ENCODE measurements at places on chromosomes 1 and 21.
A peak's percentile ranks its signal among the peaks of the same experiment; 100 is the strongest.

DNA sequence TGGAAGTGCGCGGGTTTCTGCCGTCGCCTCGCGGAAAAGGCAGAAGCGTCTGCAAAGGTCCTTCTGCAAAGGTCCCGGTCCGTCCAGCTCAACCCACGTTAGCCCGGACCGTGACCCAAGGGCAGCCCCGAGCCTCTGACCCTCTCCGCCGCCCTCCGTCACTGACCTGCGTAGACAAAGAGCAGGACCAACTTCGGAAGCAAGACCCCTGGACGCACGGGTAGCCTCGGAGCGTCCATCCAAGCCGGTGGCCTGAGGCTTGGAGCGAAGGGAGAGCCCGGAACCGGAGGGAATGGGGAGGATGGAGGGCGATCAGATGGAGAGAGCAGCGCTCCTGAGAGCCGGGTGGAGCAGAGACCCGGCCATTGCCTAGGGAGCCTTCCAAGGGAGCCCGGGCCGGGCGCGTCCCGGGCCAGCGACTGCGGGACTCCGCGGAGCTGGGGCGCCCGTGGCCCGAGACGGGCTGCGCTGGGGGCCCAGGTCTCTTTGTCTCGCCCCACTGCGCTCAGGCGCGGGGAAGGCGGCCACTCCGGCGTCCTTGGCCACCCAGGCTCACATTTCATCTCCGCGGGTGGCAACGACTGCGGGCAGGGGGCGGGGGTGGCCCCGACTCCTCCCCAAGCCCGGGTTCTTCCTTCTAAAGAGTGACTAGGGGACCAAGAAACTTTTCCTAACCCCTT is at the start of gene CYYR1:
Gene CYYR1 (minus strand): TSS at position 585 of the 680 bp plus-strand sequence. CDS start 346 bp downstream, at position 239.
- H3K36me3 ChIP-seq: no peaks in the 10 kb centered on the region
- H3K27me3 ChIP-seq: no peaks in the 10 kb centered on the region
- peak; percentile 18 for DNase-seq

- no peaks in the 10 kb centered on the region for H3K27me3 ChIP-seq
- H3K4me1 ChIP-seq: no peaks in the 10 kb centered on the region
- DNase-seq: no peak
- no peak overlapping the region for H3K4me3 ChIP-seq
- no peaks in the 10 kb centered on the region for H3K36me3 ChIP-seq
Measured at GRCh38 chr1:196433000-196433399, 175.2 kb downstream of the KCNT2 start.

- no peak overlapping the region for H3K4me3 ChIP-seq
- no peaks in the 10 kb centered on the region for H3K36me3 ChIP-seq
- DNase-seq: no peak
- no peak overlapping the region for H3K27ac ChIP-seq
Measured at GRCh38 chr1:193542690-193543089, 356.3 kb upstream of the B3GALT2 start.

GRCh38 chr1:165387961-165388360 is 31.4 kb upstream of the LMX1A start:
- peaks cover 74% of the 10 kb centered on the region for H3K27me3 ChIP-seq
- no peak overlapping the region for H3K4me3 ChIP-seq
- no peak overlapping the region for H3K27ac ChIP-seq

DNA sequence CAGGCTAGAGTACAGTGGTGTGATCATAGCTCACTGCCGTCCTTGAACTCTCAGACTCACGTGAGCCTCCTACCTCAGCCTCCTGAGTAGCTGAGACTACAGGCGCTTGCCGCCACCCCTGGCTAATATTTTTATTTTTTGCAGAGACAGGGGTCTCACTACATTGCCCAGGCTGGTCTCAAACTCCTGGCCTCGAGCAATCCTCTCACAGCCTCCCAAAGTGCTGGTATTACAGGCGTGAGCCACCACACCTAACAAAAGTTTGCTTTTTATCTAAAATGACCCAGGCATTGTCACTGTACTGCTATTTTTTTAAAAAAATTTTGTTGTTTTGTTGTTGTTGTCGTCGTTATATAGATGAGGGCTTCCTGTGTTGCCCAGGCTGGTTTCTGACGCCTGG is 46.4 kb downstream of the CAPN2 start:
- H3K4me3 ChIP-seq: no peak overlapping the region
- DNase-seq: no peak
- peaks cover 92% of the 10 kb centered on the region for H3K36me3 ChIP-seq
- H3K4me1 ChIP-seq: peaks cover 4% of the 10 kb centered on the region

GRCh38 chr21:25441835-25442234 is 165.4 kb downstream of the MRPL39 start:
- no peaks in the 10 kb centered on the region for H3K27me3 ChIP-seq
- H3K27ac ChIP-seq: no peak overlapping the region
- DNase-seq: no peak
- H3K36me3 ChIP-seq: no peaks in the 10 kb centered on the region
- H3K4me1 ChIP-seq: no peaks in the 10 kb centered on the region

DNA sequence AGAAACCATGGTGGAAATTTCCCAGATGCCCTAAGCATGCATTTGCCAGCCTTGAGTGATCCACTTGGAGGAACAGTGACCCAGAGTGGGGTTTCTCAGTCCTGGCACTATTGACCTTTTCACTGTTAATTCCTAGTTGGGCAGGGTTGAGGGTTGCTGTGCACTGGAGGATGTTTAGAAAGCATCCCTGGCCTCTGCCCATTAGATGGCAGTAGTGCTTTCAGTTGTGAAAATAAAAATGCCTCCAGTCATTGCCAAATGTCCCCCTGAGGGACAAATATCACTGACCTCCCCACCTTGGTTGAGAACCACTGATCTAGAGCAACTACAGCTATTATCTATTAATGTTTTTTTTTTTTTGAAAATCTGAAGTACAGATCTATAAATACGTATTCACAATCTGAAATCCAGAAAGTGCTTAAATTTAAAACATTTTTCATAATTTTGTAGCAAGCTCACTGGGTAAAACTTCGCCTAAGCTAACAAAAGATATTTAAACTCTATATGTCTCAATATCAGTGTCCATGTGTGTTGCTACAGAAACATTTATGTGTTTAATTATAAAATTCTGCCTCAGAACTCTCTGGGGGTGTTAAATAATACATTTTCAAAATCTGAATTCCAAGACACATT is 27.3 kb downstream of the F3 start:
- H3K27ac ChIP-seq: no peak overlapping the region
- no peaks in the 10 kb centered on the region for H3K36me3 ChIP-seq
- no peak for DNase-seq
- H3K4me3 ChIP-seq: no peak overlapping the region
- no peaks in the 10 kb centered on the region for H3K27me3 ChIP-seq
- H3K4me1 ChIP-seq: no peaks in the 10 kb centered on the region

GRCh38 chr1:187042538-187042937 is 213.8 kb downstream of the PLA2G4A start:
- H3K27me3 ChIP-seq: no peaks in the 10 kb centered on the region
- no peaks in the 10 kb centered on the region for H3K36me3 ChIP-seq
- no peak overlapping the region for H3K27ac ChIP-seq
- no peak for DNase-seq
- no peaks in the 10 kb centered on the region for H3K4me1 ChIP-seq

DNA sequence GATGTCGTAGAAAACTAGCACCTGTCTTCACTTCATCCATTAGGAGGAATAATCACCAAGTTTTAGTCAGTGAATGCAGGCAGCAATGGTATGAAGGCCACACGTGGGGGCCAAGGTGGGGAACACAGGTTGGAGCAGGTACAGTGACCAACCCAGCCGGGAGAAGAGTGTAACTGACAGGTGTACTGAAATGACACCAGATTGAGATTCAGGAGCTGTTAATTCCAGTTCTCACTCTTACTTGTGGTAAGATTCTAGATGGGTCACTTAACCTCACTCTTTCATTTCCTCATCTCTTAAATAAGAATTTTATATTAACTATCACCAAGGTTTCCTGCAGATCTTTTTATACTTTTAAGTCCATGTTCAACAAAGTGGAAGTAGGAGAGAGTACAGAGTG is 206.2 kb upstream of the PTBP2 start:
- H3K4me1 ChIP-seq: peaks cover 6% of the 10 kb centered on the region

GRCh38 chr21:21973806-21974205 is 975.6 kb downstream of the NCAM2 start:
- H3K27ac ChIP-seq: no peak overlapping the region
- DNase-seq: no peak
- no peak overlapping the region for H3K4me3 ChIP-seq
- no peaks in the 10 kb centered on the region for H3K4me1 ChIP-seq
- H3K36me3 ChIP-seq: no peaks in the 10 kb centered on the region
- no peaks in the 10 kb centered on the region for H3K27me3 ChIP-seq

DNA sequence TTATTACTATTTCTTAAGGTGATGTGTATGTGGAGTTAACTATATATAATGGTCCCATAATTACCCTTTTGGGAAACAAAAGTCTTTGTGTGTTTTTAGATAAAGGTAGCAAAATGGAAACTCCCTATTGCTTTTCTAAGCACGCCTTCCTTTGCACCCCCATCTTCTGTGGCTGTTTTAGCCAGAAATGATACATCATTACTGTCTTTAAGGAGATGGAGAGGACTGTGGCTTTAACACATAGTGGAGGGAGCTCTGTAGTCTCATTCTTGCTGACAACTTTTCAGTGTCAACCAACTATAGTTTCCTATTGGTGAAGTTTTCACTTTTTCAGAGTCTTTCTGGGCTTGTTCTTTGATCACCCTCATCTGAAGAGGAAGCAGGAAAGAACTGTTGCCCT is 1.0 kb downstream of the APOBEC4 start:
- H3K36me3 ChIP-seq: no peaks in the 10 kb centered on the region
- no peak overlapping the region for H3K4me3 ChIP-seq
- H3K27ac ChIP-seq: no peak overlapping the region

- no peak for DNase-seq
- H3K27ac ChIP-seq: no peak overlapping the region
- H3K36me3 ChIP-seq: no peaks in the 10 kb centered on the region
- H3K4me3 ChIP-seq: no peak overlapping the region
- no peaks in the 10 kb centered on the region for H3K27me3 ChIP-seq
Measured at GRCh38 chr1:183583466-183583865, 6.8 kb downstream of the NCF2 start.

DNA sequence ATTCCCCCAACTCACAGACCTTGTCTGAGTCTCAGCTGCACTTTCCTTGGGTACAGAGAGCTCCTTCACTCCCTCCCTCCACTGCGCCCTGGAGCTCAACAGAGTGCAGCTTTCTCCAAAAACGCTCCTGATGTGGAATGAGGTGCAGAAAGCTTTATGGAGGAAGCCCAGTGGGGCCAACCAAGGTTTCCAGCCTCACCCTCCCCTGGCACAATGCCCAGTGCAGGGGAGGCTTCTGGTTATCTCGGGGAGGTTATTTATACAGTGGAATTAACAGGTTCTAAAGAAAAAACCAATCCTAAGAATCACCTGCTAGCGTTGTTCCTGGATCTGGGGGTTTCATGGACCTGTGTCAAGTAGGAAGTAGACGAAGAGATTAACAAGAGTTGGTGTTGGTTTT is at the start of gene ITLN1:
Gene ITLN1 (minus strand): TSS at position 139 of the 400 bp plus-strand sequence. CDS start 303 bp downstream, outside the sequence.
- H3K27me3 ChIP-seq: no peaks in the 10 kb centered on the region
- H3K4me3 ChIP-seq: no peak within 1 kb of the TSS
- no peak within 1 kb of the TSS for H3K27ac ChIP-seq
- H3K36me3 ChIP-seq: no peaks in the 10 kb centered on the region

DNA sequence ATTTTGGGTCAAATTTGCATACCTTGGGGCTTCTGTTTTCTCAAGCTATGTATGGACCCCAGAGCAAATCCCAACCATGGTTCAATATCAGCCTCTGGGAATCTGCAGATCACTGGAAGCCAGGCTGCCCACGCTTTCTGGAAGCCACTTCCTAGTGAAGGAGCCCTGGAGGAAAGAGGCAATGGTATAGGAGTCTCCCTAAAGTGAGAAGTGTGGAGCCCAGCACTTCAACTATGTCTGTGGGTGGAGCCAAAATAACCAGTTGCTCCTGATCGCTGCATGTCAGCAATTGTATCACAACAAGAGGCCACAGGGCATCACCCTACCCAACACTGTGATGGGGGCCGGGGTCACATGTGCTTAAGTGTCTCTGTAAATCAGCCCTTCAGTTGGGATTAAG is 26.9 kb downstream of the ETS2 start:
- H3K4me1 ChIP-seq: no peaks in the 10 kb centered on the region
- H3K4me3 ChIP-seq: no peak overlapping the region
- no peaks in the 10 kb centered on the region for H3K36me3 ChIP-seq
- H3K27ac ChIP-seq: no peak overlapping the region

GRCh38 chr21:40015818-40016217 is 148.6 kb downstream of the PCP4 start:
- H3K4me1 ChIP-seq: no peaks in the 10 kb centered on the region
- no peaks in the 10 kb centered on the region for H3K36me3 ChIP-seq
- no peak overlapping the region for H3K4me3 ChIP-seq
- H3K27me3 ChIP-seq: no peaks in the 10 kb centered on the region
- DNase-seq: no peak

- H3K4me1 ChIP-seq: no peaks in the 10 kb centered on the region
- H3K27me3 ChIP-seq: peaks cover 3% of the 10 kb centered on the region
- DNase-seq: no peak
- H3K4me3 ChIP-seq: no peak overlapping the region
- no peak overlapping the region for H3K27ac ChIP-seq
Measured at GRCh38 chr1:226420897-226421296, 13.0 kb upstream of the PARP1 start.

DNA sequence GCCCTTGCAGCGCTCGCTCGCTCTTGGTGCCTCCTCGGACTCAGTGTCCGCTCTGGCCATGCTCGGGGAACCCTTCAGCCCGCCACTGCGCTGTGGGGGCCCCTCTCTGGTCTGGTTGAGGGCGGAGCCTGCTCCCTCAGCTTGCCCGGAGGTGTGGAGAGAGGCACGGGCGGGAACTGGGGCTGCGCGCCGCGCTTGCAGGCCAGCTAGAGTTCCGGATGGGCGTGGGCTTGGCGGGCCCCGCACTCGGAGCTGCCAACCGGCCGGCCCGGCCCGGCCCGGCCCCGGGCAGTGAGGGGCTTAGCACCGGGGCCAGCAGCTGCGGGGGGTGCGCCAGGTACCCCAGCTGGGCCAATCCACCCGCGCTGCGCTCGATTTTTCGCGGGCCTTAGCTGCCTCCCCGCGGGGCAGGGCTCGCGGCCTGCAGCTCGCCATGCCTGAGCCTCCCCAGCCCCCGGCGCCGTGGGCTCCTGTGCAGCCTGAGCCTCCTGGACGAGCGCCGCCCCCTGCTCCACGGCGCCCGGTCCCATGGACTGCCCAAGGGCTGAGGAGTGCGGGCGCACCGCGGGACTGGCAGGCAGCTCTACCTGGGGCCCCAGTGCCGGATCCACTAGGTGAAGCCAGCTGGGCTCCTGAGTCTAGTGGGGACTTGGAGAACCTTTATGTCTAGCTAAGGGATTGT is 217.0 kb upstream of the PKN2 start:
- no peak overlapping the region for H3K27ac ChIP-seq
- H3K36me3 ChIP-seq: no peaks in the 10 kb centered on the region
- peaks cover 3% of the 10 kb centered on the region for H3K4me1 ChIP-seq
- DNase-seq: no peak
- H3K27me3 ChIP-seq: no peaks in the 10 kb centered on the region
- H3K4me3 ChIP-seq: no peak overlapping the region

GRCh38 chr1:245216366-245217115 is 61.8 kb downstream of the KIF26B start:
- DNase-seq: no peak
- H3K4me3 ChIP-seq: no peak overlapping the region
- H3K27ac ChIP-seq: no peak overlapping the region

- H3K36me3 ChIP-seq: no peaks in the 10 kb centered on the region
- H3K27ac ChIP-seq: no peak overlapping the region
- H3K4me3 ChIP-seq: no peak overlapping the region
- peaks cover 10% of the 10 kb centered on the region for H3K4me1 ChIP-seq
Measured at GRCh38 chr1:205438213-205439158, 16.6 kb upstream of the LEMD1 start.

GRCh38 chr1:153533689-153534201 is 2.0 kb downstream of the S100A6 start:
- peak overlapping the region; percentile 85 for H3K4me3 ChIP-seq
- H3K36me3 ChIP-seq: no peaks in the 10 kb centered on the region
- H3K27me3 ChIP-seq: no peaks in the 10 kb centered on the region
- H3K4me1 ChIP-seq: peaks cover 41% of the 10 kb centered on the region
- H3K27ac ChIP-seq: peak overlapping the region; percentile 90
